ENCODE measurements at places on chromosomes 12 and 14. TPM values are rescaled to one million over a fixed set of nuclear protein-coding genes. Genes with fewer than 3 reads are reported as not detected.

GRCh38 chr12:124940143-124940392 is 25.6 kb upstream of the UBC start:
- DNase-seq, result no peak

DNA sequence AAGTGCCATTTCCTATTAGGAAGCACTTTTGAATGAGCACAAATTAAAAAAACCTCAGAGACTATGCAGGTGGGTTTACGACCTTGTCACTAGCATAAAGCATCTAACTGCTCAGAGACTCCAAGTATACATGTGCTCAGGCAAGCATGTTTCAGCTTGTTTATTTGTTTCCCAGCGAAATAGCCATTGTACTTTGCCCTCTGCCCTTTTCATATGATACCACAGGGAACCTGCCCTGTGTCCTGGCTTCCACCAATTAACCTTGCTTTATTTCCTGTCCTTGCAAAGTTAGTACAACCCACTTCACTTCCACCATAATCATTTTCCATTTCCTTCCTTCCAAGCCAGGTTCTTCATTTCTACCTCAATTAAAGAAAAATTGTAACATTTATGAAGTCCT is 194.9 kb downstream of the DUSP6 start:
- DNase-seq, result no peak

- DNase-seq, result no peak
These were observed 39.6 kb upstream of the KLRD1 start for GRCh38 chr12:10268037-10268436.

DNA sequence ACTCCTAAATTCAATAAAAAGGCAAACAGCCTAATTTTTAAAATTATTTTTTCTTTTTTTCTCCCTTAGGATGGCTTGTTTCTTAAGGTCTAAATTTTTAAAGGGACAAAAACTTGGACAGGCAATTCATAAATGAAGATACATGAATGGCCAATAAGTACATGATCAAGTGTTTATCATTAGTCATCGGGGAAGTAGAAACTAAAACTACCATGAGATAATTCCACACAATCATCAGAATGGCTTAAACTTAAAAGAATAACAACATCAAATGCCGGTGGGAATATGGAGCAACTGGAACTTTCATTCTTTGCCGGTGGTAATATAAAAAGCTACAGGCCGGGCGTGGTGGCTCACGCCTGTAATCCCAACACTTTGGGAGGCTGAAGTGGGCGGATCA is 29.1 kb downstream of the MOK start:
- DNase-seq, result no peak

GRCh38 chr12:24133384-24133783 is 183.9 kb upstream of the SOX5 start:
- no peak for DNase-seq

- DNase-seq, result no peak
These were observed 9.9 kb downstream of the PIWIL1 start for GRCh38 chr12:130347588-130347987.

SMIM10L1 gene
- total RNA-seq, result 7.4 TPM

GRIN2B gene
- not detected for total RNA-seq

SSPN gene
- 0.34 TPM for total RNA-seq

TTC9 gene
- total RNA-seq, result 0.23 TPM

All from dermis blood vessel endothelial cell (primary cell).